ENCODE measurements at places on chromosomes 3 and 15.
A peak's percentile ranks its signal among the peaks of the same experiment; 100 is the strongest.

DNA sequence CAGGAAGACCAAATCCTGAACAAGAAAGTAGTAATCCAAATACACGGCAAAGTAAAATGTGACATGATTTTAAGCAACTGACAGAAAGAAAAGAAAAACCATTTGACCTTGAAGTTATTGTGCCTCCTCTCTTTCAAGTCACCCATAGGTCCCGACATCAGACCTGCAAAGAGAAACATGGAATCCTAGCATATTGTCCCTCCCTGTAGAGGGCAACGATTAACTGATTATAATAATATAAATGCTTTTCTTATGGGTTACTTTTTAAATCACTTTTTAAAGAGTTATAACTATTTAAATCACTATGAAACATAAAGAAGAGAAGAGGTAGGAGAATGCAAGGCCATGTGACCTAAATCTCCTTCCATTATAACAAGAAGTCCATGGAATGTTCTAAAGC lies 143.2 kb upstream of the LIPC start:
- DNase-seq: no peak

GRCh38 chr15:67957435-67958132 lies 96.5 kb upstream of the PIAS1 start:
- no peak for DNase-seq

DNA sequence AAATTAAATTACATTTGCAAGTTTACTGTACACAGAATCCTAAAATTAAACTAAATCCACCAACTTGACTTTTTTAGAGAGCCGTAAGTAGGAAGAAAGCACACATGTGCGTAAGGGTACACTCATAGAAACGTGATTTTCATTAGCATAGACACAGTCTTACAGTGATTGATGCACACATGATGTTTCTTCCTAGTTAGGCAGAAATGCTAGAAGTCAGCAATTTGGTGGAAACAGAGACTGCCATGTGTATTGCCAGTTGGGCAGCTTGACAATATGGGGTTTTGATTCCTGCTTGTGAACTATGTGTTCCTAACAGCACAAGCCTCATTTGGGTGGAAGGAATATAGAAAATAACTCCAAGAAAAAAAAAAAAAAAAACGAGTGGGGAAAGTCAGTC lies 878.5 kb downstream of the ROBO1 start:
- DNase-seq: no peak

DNA sequence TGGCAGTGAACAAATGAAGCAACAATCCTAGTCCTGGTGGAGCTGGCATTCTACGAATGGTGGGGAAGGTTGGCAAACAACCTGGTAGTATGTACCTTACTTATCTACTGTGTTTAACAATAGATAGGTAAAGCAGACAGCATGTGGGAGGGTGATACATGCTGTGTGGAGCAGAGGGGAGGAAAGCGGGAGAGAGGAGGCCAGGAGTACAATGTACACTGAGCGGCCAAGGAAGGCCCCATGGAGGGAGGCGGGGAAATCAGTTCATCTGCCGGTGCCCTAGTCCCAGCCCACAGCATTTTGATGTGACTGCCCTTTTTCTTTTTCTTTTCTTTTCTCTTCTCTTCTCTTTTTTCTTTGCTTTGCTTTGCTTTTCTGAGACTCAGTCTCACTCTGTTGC lies 5.3 kb upstream of the RHCG start:
- no peak for DNase-seq

GRCh38 chr3:127870156-127870555 lies 44.9 kb upstream of the KBTBD12 start:
- DNase-seq: no peak

DNA sequence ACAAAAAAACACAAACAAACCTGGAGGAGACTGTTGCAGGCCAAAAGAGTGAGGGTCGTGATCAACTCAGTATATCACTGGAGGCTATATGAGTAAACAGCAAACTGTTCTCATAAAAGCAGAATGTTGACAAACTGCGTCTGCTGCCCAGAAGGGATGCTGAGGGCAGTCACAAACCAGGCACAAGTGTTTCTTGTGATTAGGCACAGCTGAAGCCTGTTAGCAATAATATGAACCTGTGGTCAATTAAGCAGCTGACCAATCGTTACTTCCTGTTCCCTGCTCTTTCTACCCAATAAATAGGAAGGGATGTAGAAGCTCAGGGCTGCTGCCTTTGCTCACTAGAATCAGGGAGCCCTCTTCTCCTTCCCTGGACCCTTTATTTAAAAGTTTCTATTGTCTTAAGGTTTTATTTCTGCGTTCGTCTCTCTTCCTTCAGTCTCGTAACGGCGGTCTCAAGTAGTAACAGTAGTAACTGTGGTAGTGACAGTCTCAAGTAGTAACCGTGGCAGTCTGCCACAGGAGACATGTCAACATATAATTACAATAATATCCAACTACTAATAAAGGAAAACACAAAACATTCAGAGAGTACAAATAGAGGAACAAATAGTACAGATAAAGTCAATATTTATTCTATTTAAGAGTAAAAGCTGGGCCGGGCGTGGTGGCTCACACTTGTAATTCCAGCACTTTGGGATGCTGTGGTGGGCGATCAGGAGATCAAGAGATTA lies 698.4 kb upstream of the CCDC54 start:
- peak; percentile 44 for DNase-seq

Data from NCI-H748 treated with DMSO at 0.1 percent for 48 hours (cell line).